ENCODE measurements at places on chromosomes 4 and X.

GRCh38 chr4:132865458-132865857, 283.6 kb upstream of the PCDH10 start:
- DNase-seq, result no peak

- no peak for DNase-seq
Measured at GRCh38 chr4:6703786-6704185, 5.9 kb downstream of the MRFAP1L1 start.

DNA sequence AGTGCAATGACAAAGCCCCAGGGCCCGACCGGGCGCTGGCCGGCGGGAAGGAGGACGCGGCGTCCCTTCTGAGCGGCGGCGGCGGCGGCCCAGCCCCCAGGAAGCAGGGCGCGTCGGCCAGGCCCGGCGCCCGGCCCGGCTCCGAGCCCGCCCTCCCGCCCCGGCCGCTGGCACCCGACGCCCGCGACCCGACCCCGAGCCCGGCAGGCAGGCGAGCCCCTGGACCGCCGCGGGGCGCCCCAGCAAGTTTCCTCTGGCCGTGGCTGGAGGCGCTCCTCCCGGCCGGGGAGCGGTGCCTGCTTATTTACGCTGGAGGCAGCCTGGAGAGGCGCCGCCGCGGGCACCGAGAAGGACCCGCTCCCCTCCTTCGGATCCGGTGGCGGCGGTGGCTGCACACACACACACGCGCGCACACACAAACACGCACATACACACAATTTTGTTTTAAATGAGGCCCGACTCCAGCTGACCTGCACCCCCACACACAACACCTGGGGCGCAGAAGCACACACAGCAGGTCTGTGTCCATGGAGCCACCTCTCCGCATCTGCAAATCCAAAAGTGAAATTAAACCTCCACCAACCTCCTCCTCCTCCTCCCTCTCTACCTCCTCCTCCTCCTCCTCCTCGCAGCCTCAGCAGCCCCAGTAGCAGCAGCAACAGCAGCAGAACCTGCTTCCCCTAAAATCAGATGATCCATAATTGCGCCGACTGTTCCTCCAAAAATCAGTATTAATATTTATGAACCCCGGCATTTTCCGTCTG, 669 bp downstream of the IRF2 start:
- peak; percentile 42 for DNase-seq

GRCh38 chr4:172865531-172866127, 303.0 kb upstream of the GALNT7 start:
- DNase-seq, result no peak

DNA sequence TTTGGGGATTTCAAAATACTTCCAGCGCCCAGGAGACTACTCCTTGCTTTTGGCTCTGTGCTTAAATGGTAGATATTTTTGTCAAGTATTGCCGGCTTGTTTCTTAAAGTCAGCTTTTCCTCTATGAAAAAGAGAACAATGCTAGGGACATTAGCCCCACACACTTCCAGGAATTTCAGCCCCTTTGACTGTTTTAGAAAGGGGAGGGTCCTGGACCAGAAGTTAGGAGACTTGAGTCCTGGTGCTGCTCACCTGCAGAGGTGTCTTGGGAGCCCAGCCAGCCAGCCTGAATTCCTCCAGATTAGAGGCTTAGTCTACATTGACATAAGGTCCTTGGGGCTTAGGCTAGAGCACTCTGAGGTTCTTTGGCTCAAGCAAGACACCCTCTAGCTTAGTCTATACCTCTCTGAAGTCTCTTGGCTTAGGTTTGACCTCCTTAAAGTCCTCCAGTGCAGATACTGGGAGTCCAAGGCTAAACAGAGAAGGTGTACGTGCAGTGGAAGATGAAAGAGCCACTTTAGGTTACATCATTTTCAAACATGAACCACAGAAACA, 1.6 kb upstream of the SETD7 start:
- DNase-seq, result no peak

- no peak for DNase-seq
Measured at GRCh38 chr4:149738156-149738555, 77.5 kb downstream of the IQCM start.

DNA sequence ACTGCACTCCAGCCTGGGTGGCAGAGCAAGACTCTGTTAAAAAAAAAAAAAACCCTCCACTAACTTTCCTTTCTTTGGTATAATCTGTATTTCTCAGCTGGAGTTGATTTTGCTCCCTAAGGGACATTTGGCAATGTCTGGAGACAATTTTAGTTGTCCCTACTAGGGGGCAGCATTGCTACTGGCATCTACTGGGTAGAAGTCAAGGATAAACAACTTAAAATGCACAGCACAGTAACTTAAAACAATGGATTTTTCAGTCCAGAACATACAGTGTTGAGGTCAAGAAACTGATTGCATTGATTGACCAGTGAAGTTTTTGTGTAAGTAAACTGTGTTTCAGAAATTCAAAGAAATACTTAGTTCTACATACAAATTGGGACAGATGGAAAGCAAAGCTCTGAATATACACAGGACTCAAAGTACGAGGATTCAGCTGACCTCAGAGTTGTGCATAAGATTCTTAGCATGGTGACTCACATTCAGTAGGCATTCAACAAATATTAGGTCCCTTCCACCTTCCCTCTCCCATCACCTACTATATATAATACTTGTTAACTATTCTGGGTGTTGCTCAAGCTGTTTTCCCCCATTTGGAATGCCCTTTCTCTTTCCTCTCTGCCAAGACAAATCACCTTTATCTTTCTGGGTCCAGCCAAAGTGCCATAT, 8.8 kb downstream of the DDX53 start:
- no peak for DNase-seq

DNA sequence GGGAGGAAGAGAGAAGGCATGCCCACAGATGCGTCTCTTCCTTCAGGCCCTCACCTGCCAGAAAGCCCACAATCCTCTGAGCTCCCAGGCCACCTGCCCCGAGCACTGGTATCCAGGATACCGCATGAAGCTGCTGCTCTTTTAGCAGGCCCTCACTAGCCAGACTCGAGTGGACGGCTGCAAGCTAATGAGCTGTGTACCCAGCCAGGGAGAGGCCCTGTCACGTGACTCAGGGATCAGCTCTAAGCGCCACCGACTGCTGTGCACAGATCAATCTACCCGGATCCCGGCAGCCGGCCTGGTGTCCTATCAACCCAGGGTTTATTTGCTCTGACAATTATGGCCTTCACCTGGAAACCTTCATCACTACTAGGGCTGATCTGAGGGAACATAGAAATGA, 39.0 kb downstream of the BCOR start:
- no peak for DNase-seq

- no peak for DNase-seq
Measured at GRCh38 chrX:136453771-136454170, 34.0 kb upstream of the BRS3 start.

- no peak for DNase-seq
Measured at GRCh38 chr4:138222046-138222445, 20.1 kb downstream of the SLC7A11 start.

GRCh38 chr4:7159923-7160322, 32.4 kb upstream of the SORCS2 start:
- DNase-seq, result no peak

GRCh38 chr4:1501754-1502500, 95.7 kb upstream of the NKX1-1 start:
- DNase-seq, result no peak

- DNase-seq, result no peak
Measured at GRCh38 chr4:10135260-10135659, 18.7 kb upstream of the WDR1 start.

DNA sequence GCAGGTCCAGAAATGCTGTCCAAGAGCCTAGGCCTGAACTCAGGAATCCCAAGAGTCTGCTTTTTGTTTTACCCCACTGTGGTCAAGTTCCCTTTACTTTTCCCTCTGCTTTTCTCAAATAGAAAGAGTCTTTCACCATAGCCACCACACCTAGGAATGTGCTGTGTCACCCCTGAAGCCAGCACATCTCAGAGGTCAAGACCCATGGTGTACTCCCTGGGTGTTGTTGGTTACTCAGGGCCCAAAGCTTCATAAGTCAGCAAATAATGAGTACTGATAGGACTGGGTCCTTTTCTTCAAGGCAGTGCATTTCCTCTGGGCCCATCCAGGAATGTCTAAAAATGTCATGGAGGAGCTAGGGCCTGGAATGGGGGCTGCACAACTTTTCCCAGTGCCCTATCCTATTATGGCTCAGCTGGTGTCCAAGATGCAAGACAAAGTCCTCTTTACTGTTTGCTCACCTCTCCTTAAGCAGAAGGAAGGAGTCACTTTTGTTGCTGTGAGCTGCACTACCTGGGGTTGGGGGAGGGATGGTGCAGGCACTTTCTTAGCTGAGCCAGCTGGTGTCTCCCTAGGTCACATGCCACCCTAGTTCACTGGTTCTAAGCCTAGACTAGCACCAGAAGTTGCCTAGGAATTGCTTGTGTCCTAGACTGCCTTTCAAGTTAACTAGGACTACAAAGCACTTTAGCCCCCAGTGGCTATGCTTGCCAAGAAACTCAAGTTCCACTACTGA, 62.4 kb upstream of the RXFP1 start:
- no peak for DNase-seq

- DNase-seq, result no peak
Measured at GRCh38 chr4:54999003-54999402, 126.4 kb downstream of the KDR start.

DNA sequence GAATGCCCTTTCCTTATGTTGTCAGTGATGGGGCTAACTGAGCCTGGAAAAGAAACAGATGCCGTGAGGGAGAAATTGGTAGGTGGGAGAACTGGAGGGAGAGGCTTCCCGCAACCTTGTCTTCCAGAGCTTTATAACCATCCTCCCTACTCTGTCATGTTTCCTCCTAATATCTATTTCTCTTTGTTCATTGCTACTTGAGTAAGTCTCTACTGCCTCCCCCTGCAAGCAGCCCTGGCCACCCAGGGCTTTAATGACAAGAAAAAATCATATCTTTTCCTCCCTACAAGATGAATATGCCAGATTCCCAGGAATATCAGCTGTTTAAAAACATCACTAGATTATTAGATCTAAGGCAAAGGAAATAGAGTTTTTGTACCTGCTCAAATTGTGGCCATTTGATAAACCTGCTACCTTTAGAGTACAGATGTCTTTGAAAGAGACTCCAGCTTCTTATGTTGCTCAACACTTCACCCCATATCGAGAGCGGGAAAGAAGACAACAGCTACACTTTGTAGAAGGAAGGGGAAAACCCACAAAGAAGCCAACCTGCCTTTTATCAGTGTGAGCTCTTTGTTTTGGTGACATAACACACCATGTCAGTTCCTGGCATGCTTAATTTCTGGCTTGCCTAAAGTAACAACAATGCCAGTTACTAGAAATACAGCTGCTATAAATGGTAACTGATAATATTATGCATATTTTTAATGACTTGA, 186.6 kb upstream of the LEF1 start:
- DNase-seq, result no peak

- no peak for DNase-seq
Measured at GRCh38 chr4:117134386-117134785, 49.0 kb upstream of the TRAM1L1 start.

DNA sequence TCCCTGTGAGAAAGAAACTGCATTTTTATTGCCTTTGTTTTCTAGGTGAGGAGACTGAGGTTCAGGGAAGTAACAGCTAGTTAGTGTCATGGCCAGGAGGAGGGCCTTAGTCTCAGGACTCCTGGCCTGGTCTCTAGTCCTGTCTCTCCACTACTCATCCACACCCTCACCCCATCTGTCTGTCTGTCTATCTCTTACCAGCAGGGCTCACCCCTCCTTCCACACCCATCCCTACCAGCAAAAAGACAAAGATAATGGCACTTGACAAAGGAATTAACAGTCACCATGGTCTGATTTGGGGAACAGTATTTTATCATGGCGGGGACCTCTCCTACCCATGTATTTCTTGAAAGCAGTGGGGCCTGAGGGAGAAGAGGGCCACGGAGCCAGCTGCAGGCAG, 125.8 kb downstream of the REPS2 start:
- DNase-seq, result no peak

DNA sequence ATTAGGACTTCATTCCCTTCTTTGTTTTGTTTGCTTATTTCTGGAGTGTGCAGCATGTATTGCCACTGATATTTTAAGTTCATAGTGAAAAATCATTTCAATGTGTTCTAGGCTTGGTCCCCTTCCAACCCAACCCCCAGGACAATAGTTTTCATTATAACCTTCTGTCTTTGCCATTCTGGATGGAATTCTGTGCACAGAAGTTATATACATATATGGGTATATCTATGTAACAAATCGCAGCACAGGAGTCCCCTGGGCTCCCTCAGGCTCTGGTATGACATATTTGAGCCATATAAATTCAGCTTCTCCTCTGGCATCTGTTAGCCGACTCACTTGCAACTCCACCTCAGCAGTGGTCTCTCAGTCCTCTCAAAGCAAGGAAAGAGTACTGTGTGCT, at the start of gene TNMD:
Gene TNMD, plus strand, starts transcription at position 326 of the 400 bp plus-strand sequence. CDS start 83 bp downstream, outside the sequence.
- DNase-seq, result no peak

DNA sequence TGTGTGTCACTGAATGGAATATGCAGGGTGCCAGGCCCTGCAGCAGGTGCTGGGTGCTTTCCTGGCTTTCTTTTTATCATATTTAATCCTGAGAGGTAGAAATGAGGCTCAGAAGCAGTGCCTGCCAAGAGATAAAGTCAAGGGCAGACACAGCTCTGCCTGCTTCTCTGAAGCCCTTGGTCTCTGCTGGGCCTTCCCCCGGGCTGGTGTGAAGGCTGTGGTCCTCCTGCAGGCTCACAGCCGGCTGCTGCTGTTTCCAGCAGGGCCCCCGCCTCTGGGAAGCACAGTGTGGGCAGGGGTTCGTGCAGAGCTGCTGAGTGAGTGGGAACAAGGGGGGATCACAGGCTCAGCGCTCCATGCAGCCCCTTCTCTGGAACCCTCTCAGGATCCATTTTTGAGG, 49.6 kb downstream of the TBC1D14 start:
- no peak for DNase-seq

- no peak for DNase-seq
Measured at GRCh38 chrX:9378980-9379696, 85.7 kb upstream of the TBL1X start.

DNA sequence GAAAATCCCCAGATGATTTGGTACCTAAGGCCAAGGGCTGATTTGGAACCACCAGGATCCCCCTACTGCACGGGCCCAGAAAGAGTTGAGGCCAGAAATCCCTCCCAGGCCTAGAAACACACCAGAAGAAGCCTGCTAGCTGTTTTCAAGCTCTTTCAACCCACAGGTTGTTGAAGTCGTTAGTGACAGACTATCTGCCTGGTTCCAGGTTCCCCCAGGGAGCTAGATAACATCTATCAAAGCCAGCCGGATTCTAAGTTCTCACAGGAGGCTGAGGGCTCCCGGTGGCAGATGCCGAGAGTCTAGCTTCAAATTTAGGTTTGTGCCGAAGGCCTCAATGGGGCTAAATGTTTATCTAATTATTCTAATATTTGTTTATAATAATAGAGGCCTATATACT, 132.0 kb upstream of the ATP6AP2 start:
- DNase-seq, result no peak

GRCh38 chr4:105274090-105274489, 127.4 kb downstream of the TET2 start:
- DNase-seq, result no peak

- no peak for DNase-seq
Measured at GRCh38 chrX:57367649-57368048, 81.1 kb downstream of the FAAH2 start.

DNA sequence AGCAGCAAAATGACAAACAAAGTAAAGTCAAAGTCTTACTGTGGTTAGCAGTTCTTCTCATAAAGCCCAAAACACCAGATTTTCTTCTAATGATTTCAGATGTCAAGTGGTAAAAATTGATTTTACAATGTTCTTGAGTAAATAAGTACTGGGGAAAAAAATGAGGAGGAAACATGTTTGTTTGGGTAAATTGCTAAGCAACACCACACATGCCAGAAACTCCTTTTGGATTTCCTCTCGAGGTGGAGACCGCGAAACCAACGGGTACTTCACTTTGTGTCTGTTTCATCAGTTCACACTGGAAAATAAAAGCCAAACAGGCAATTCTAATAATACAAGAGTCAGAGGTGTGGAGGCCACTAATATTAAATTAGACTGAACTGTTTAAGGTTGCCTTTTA, 4.6 kb upstream of the PKD2 start:
- no peak for DNase-seq

Data from left ventricle myocardium inferior (tissue), 1 donor.